Activated T-helper 1 cell treated with anti-CD3 and anti-CD28 coated beads, Interleukin-12 subunit alpha, Interleukin-12 subunit beta, Interleukin-2, Interleukin-4 antibody, amounts not matched to agents 30 ng/mL and 10 ng/mL and 1 ng/mL, durations not matched to agents 14 hours and 24 hours and 36 hours (primary cell): ENCODE measurements at places on chromosomes 11 and 22.

- peak overlapping the region; percentile 45 for H3K4me3 ChIP-seq
- H3K27me3 ChIP-seq = peaks cover 62% of the 10 kb centered on the region
- no peaks in the 10 kb centered on the region for H3K36me3 ChIP-seq
Observed at GRCh38 chr11:8871171-8871775, 39.7 kb upstream of the AKIP1 start.

DNA sequence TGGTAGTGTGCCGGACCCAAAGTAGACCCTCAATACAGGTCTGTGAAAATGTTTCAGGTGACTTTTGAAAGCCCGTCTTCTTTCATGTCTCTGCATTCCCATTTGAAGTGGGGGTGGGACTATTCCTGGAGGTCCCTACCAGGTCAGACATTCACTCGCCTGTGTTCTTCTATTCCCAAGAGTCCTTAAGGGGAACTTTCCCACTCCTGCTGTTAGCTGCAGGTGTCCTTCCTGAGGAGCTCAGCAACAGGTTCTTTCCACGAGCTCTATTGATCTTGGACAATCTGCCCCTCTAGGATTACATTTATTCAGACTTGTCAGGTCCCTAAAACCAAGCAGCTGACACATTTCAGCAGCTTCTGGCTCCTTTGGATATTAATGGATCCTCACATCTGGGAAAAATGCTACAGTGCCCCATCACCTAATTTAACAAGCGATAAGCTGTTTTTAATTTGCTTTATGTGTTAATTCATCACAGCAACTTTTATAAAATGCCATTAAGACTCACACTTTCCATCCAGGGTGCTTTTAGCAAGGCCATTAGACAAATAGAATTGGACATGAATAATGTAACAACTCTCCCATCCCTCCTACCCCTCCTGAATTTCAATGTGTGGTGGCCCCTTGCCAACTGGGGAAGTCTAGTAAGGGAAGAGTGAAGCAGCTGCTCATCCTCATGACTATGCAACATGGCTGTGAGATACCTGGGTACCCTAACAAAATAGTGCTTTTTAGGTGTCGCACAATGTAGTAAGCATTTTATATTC, 259.5 kb upstream of the CCDC90B start:
- H3K4me3 ChIP-seq = no peak overlapping the region
- H3K27ac ChIP-seq = no peak overlapping the region
- H3K27me3 ChIP-seq = no peaks in the 10 kb centered on the region
- H3K36me3 ChIP-seq = no peaks in the 10 kb centered on the region
- no peak for DNase-seq

DNA sequence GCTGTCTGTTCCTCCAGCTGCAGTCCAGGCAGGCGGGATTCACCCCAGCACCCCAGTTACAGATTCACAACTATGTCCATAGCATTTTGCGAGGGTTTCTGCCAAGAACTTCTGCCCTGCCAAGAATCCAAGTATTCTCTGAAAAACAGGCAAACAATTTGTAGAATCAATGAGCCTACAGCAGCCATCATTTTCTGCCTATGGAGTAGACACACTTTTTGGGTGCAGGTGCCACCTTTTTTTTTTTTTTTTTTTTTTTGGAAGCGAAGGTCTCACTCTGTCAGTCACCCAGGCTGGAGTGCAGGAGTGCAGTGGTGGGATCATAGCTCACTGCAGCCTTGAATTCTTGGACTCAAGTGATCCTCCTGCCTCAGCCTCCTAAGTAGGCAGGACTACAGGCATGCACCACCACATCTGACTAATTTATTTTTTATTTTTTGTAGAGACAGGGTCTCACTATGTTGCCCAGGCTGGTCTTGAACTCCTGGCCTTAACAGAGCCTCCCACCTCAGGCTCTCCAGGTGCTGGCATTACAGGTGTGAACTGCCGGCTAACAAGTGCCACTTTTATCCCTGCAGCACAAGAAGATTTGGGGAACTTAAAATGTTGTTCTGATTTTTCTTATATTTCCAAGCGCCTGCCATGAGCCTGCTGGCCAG, 195.1 kb downstream of the SNX19 start:
- no peaks in the 10 kb centered on the region for H3K36me3 ChIP-seq
- no peak overlapping the region for H3K27ac ChIP-seq
- no peaks in the 10 kb centered on the region for H3K4me1 ChIP-seq
- DNase-seq = no peak

- H3K4me1 ChIP-seq = peaks cover 11% of the 10 kb centered on the region
- no peaks in the 10 kb centered on the region for H3K36me3 ChIP-seq
- H3K27me3 ChIP-seq = peaks cover 10% of the 10 kb centered on the region
- DNase-seq = no peak
- no peak overlapping the region for H3K4me3 ChIP-seq
Observed at GRCh38 chr22:32728291-32728690, 73.2 kb upstream of the TIMP3 start.

GRCh38 chr11:67705264-67705663, 30.8 kb upstream of the ALDH3B2 start:
- no peaks in the 10 kb centered on the region for H3K36me3 ChIP-seq
- no peak overlapping the region for H3K4me3 ChIP-seq
- no peak overlapping the region for H3K27ac ChIP-seq
- no peaks in the 10 kb centered on the region for H3K4me1 ChIP-seq

- no peaks in the 10 kb centered on the region for H3K36me3 ChIP-seq
- DNase-seq = no peak
- H3K27ac ChIP-seq = no peak overlapping the region
- no peaks in the 10 kb centered on the region for H3K4me1 ChIP-seq
- H3K27me3 ChIP-seq = peaks cover 1% of the 10 kb centered on the region
Observed at GRCh38 chr11:89125298-89125697, 52.4 kb upstream of the TYR start.

- H3K4me1 ChIP-seq = no peaks in the 10 kb centered on the region
- H3K4me3 ChIP-seq = no peak overlapping the region
- H3K27ac ChIP-seq = no peak overlapping the region
Observed at GRCh38 chr11:70498976-70499801, 100.9 kb downstream of the CTTN start.

GRCh38 chr11:8631395-8632118, 37.5 kb upstream of the STK33 start:
- no peaks in the 10 kb centered on the region for H3K27me3 ChIP-seq
- peaks cover 6% of the 10 kb centered on the region for H3K36me3 ChIP-seq
- no peak overlapping the region for H3K27ac ChIP-seq
- no peaks in the 10 kb centered on the region for H3K4me1 ChIP-seq
- DNase-seq = no peak
